Activated CD8-positive, alpha-beta T cell treated with anti-CD3 and anti-CD28 coated beads for 36 hours (primary cell): ENCODE measurements at places on chromosomes 16 and 17.

GRCh38 chr16:27427538-27427937 lies 25.6 kb downstream of the IL21R start:
- peaks cover 88% of the 10 kb centered on the region for H3K36me3 ChIP-seq
- peak overlapping the region; percentile 92 for H3K27ac ChIP-seq
- DNase-seq, result peak; percentile 1
- peaks cover 81% of the 10 kb centered on the region for H3K4me1 ChIP-seq

DNA sequence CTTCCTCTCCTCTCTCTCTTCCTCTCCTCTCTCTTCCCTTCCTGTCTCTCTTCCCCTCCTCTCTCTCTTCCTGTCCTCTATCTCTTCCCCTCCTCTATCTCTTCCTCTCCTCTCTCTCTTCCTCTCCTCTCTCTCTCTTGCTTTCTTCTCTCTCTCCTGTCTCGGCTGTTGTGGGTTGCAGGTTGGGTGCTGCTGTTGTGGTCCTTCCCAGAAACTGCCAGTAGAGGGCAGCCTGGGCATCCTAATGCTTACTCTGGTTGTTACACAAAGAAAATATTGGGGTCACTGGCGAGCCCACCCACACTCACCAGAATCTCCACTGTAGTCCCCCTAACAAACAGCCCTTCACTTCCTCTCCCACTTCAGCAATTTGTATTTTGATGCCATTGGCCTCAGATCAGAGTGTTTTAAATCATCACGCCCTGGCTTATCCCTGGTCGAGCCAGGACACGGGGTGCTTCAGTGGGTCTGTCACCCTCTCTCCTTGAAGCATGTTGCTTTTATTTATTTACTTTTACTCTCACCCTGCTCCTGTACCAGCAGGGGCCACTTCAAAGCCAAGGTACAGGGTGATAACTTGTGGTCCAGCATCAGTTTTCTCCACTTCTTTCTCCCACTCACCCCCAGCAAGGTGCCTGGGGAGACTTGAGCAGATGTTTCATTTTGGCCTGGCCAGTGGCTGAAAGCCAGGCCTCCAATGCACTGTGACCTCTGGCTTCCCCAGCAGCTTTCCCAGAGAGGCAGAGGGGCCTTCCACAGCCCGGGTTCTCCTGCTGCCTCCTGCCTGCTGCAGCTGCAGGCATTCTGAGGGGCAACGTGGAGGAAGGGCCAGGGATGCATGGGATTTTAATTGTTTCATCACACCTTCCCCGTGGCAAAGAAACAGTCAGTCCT lies 4.7 kb upstream of the MMP15 start:
- H3K27me3 ChIP-seq, result peaks cover 5% of the 10 kb centered on the region
- H3K36me3 ChIP-seq, result no peaks in the 10 kb centered on the region
- H3K4me3 ChIP-seq, result no peak overlapping the region

GRCh38 chr17:52158450-52159042 lies at the start of gene CA10:
TSS of gene CA10 (minus strand) at chr17:52158714.
- DNase-seq, result no peak
- no peak within 1 kb of the TSS for H3K27ac ChIP-seq
- peaks cover 2% of the 10 kb centered on the region for H3K36me3 ChIP-seq
- no peak within 1 kb of the TSS for H3K4me3 ChIP-seq
- H3K27me3 ChIP-seq, result peaks cover 41% of the 10 kb centered on the region

- no peaks in the 10 kb centered on the region for H3K4me1 ChIP-seq
- H3K36me3 ChIP-seq, result no peaks in the 10 kb centered on the region
- DNase-seq, result no peak
- H3K27me3 ChIP-seq, result peaks cover 5% of the 10 kb centered on the region
- no peak overlapping the region for H3K4me3 ChIP-seq
- H3K27ac ChIP-seq, result no peak overlapping the region
These were observed 231.1 kb downstream of the UTP18 start for GRCh38 chr17:51491416-51491815.

GRCh38 chr17:7332111-7332510 lies 3.0 kb upstream of the NEURL4 start:
- DNase-seq, result no peak
- H3K27me3 ChIP-seq, result no peaks in the 10 kb centered on the region
- H3K4me1 ChIP-seq, result peaks cover 53% of the 10 kb centered on the region
- peak overlapping the region; percentile 78 for H3K27ac ChIP-seq
- H3K4me3 ChIP-seq, result peak overlapping the region; percentile 48
- H3K36me3 ChIP-seq, result peaks cover 7% of the 10 kb centered on the region

DNA sequence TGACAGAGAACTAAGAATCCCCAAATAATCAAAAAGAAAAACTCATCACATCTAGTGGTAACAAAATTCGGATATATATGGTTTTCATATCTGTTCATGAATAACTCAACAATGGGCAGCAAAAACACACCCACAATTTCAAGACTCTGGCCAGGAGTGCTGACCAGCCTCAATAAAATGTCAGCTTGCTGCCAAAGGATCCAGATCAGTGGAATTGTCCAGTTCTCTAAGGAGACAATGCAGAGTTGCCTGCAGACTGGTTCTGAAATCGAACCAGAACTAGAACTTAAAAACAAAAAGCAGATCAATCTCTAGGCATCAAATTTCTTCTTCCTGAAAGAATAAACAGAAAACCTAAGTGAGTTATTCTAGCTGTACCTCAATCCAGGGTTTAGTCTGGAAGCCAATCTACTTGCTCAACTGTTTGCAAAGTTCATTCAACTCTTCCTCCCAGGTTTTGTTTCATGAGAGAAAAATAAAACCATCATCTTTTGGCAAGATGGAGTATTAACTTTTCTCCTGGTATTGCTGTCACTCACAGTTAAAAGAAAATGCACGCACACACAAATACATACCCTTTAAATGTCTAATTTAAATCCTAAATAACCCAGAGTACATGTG lies 61.0 kb downstream of the CFDP1 start:
- H3K27me3 ChIP-seq, result no peaks in the 10 kb centered on the region
- no peak for DNase-seq
- peaks cover 18% of the 10 kb centered on the region for H3K36me3 ChIP-seq
- H3K4me1 ChIP-seq, result no peaks in the 10 kb centered on the region
- no peak overlapping the region for H3K4me3 ChIP-seq

DNA sequence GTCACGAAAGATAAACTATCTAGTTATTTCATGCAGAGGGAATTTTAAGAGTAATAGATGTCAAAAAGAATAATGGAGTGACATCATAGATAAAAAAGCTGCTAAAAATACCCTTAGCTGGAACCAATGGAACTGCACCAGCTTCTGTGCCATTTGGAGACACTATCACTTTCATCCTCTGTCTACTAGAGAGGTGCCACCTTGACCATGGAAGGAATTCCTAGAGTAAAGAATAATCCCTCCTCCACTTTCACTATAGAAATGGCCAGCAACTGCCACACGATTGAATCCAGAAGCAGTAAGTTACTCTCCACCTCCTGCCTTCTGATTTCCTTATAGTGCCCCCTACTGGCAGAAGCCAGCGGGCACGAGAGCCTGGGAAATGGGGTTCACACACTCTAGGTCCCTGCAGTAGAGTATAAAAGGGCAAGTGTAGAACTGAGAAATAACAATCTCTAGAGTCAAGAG lies 2.8 kb upstream of the ALDH3A2 start:
- H3K27me3 ChIP-seq, result no peaks in the 10 kb centered on the region
- DNase-seq, result peak; percentile 71
- H3K4me1 ChIP-seq, result peaks cover 41% of the 10 kb centered on the region
- H3K36me3 ChIP-seq, result no peaks in the 10 kb centered on the region

GRCh38 chr17:42562388-42563142 lies 617 bp downstream of the COASY start:
- peaks cover 35% of the 10 kb centered on the region for H3K4me1 ChIP-seq
- H3K4me3 ChIP-seq, result peak overlapping the region; percentile 88
- peak overlapping the region; percentile 90 for H3K27ac ChIP-seq
- H3K36me3 ChIP-seq, result peaks cover 30% of the 10 kb centered on the region
